ENCODE measurements at places on chromosomes 5 and 9. TPM values are rescaled to one million over a fixed set of nuclear protein-coding genes. Genes with fewer than 3 reads are reported as not detected.

Gene PCDHGB6
- total RNA-seq, result 1.1 TPM

Gene ADCY2
- total RNA-seq, result not detected

Gene RLN1
- total RNA-seq, result not detected

Gene HSD17B4
- total RNA-seq, result 167 TPM

Gene PAX5
- total RNA-seq, result not detected

Gene ZNG1A
- total RNA-seq, result 24.3 TPM

Gene SPATA31D4
- not detected for total RNA-seq

Gene MTRR
- 20.2 TPM for total RNA-seq

Gene ZBTB5
- total RNA-seq, result 9.7 TPM

Gene SRP19
- 67.2 TPM for total RNA-seq

Gene ENTPD8
- not detected for total RNA-seq

Gene PFDN1
- 92.6 TPM for total RNA-seq

Gene WNT8A
- total RNA-seq, result not detected

Gene ORM1
- not detected for total RNA-seq

Gene PRR16
- total RNA-seq, result 0.74 TPM

Gene GARIN3
- total RNA-seq, result not detected

Gene KYAT1
- total RNA-seq, result 14.4 TPM

Gene C7
- total RNA-seq, result not detected

Gene DNAJB5
- total RNA-seq, result 20.7 TPM

Gene HSPA5
- total RNA-seq, result 273 TPM

Gene CNTNAP3B
- 3.7 TPM for total RNA-seq

Gene SLC45A2
- total RNA-seq, result not detected

Gene HDAC3
- 66.1 TPM for total RNA-seq

Gene ECSCR
- not detected for total RNA-seq

Gene SCGB3A1
- 0.60 TPM for total RNA-seq

Gene F12
- total RNA-seq, result 14.4 TPM

Gene SPINK7
- total RNA-seq, result 4.2 TPM

Gene GFRA3
- total RNA-seq, result not detected

Gene CER1
- not detected for total RNA-seq

Gene DOCK8
- total RNA-seq, result 0.71 TPM

Gene NEUROG1
- total RNA-seq, result not detected

Gene C5orf58
- total RNA-seq, result not detected

Gene KLHL3
- total RNA-seq, result 1.6 TPM

Gene TMEM174
- not detected for total RNA-seq

Gene NMUR2
- total RNA-seq, result not detected

Gene MYOZ3
- total RNA-seq, result not detected

Gene SPAAR
- 0.21 TPM for total RNA-seq

Gene LCN1
- not detected for total RNA-seq

Gene CYSRT1
- total RNA-seq, result 17.3 TPM

Gene DNAH5
- total RNA-seq, result 0.42 TPM

Gene CATSPER3
- total RNA-seq, result not detected

Gene GALNT12
- total RNA-seq, result 7.0 TPM

Gene SLC1A3
- total RNA-seq, result 2.7 TPM

Gene MARVELD2
- total RNA-seq, result 26.1 TPM

Gene TTLL11
- total RNA-seq, result 5.1 TPM

Gene STKLD1
- not detected for total RNA-seq

Gene RASA1
- 29.4 TPM for total RNA-seq

Gene PCDHB16
- 0.14 TPM for total RNA-seq

Measured in airway epithelial cell (primary cell).